A549 treated with GW870086 at 1 μM for 4 hours (cell line): ENCODE measurements at places on chromosomes 1 and 21. TPM values are rescaled to one million over a fixed set of nuclear protein-coding genes. Genes with fewer than 3 reads are reported as not detected.

The PGLYRP4 gene
- not detected in 5 replicates for total RNA-seq

The COL8A2 gene
- 0.07 to 0.19 TPM (median 0.10 TPM) in 5 replicates for total RNA-seq

The MOV10 gene
- 28.0 to 35.1 TPM (median 29.1 TPM) in 5 replicates for total RNA-seq

The DDR2 gene
- total RNA-seq = 0.38 to 0.59 TPM (median 0.46 TPM) in 5 replicates

The MCL1 gene
- 195 to 266 TPM (median 252 TPM) in 5 replicates for total RNA-seq

The CD101 gene
- total RNA-seq = 0.06 to 0.35 TPM (median 0.10 TPM) in 5 replicates

The CLDN17 gene
- total RNA-seq = not detected in 5 replicates

The PNRC2 gene
- total RNA-seq = 28.1 to 41.7 TPM (median 32.4 TPM) in 5 replicates
